ENCODE measurements at places on chromosomes 7 and 10. TPM values are rescaled to one million over a fixed set of nuclear protein-coding genes. Genes with fewer than 3 reads are reported as not detected.
A peak's percentile ranks its signal among the peaks of the same experiment; 100 is the strongest.

CPN1 gene
- total RNA-seq: not detected

- no peak overlapping the region for H3K27ac ChIP-seq
- H3K4me3 ChIP-seq: no peak overlapping the region
- no peaks in the 10 kb centered on the region for H3K4me1 ChIP-seq
- DNase-seq: no peak
- no peaks in the 10 kb centered on the region for H3K27me3 ChIP-seq
Observed at GRCh38 chr7:155011086-155011485, 8.2 kb upstream of the PAXIP1 start.

- H3K27ac ChIP-seq: no peak overlapping the region
- no peak for DNase-seq
- no peak overlapping the region for H3K4me3 ChIP-seq
Observed at GRCh38 chr10:72425133-72425532, 70.4 kb upstream of the DNAJB12 start.

- H3K27me3 ChIP-seq: no peaks in the 10 kb centered on the region
- no peaks in the 10 kb centered on the region for H3K36me3 ChIP-seq
- H3K27ac ChIP-seq: peak overlapping the region; percentile 99
- H3K4me1 ChIP-seq: no peaks in the 10 kb centered on the region
- no peak for DNase-seq
Observed at GRCh38 chr7:116862951-116863670, 724 bp downstream of the CAPZA2 start.

- H3K27me3 ChIP-seq: no peaks in the 10 kb centered on the region
- no peak for DNase-seq
- no peak overlapping the region for H3K4me3 ChIP-seq
Observed at GRCh38 chr7:31307972-31308371, 32.6 kb downstream of the NEUROD6 start.

DNA sequence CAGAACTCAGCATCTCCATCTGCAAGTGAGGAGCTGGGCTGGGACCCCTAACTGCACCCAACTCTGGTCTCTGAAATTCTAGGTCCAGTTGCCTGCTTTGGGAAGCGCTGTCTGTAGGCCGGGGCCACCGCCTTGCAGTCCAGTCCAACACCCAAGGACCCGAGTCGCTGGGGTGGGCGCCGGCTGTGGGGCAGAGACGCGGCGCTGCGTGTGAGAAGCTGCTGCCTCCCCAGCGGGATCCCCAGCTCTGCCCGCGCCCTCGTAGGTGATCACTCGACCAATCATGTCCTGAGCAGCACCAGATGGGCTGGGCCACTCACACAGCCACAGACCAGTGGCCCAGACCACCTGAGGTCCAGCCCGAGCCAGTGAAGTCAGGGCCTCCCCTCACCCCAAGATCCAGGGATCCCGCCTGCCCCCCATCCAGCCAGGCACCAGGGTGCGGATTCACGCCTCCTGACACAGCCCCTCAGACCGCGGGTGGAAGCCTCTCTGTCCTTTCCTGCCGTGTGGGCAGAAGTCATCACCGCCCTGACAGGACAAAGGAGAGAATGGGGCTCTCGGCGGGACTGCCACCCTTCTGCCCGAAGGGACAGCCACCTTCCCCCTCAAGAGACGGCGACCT, 67.4 kb upstream of the ADGRA1 start:
- H3K4me1 ChIP-seq: no peaks in the 10 kb centered on the region
- H3K36me3 ChIP-seq: no peaks in the 10 kb centered on the region
- H3K4me3 ChIP-seq: no peak overlapping the region
- no peak for DNase-seq
- H3K27me3 ChIP-seq: no peaks in the 10 kb centered on the region
- H3K27ac ChIP-seq: no peak overlapping the region

DNA sequence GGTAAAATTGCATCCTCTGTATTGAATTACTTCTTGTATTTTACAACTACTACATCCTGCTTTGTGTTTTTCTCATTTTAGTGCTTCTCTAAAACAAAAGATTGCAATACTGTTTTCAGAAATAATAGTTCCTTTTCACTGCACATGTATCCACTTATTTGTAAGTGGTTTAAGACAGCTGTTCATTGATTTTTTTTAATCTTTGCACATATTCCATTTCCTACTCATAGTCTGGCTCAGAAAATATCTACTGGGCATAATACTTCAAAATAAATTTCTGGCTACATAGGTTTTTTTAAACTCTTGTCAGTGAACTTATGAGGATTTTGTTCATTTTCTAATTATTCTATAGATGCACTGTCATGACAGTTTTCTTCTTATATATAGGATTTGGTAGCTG, 54.8 kb downstream of the SND1 start:
- H3K27ac ChIP-seq: no peak overlapping the region
- H3K4me3 ChIP-seq: no peak overlapping the region
- H3K36me3 ChIP-seq: no peaks in the 10 kb centered on the region
- DNase-seq: no peak
- H3K27me3 ChIP-seq: no peaks in the 10 kb centered on the region

CDK5 gene
- 5.2 TPM for total RNA-seq

CCL24 gene
- total RNA-seq: not detected

- H3K27ac ChIP-seq: no peak overlapping the region
- no peaks in the 10 kb centered on the region for H3K27me3 ChIP-seq
- DNase-seq: no peak
- H3K36me3 ChIP-seq: no peaks in the 10 kb centered on the region
- no peaks in the 10 kb centered on the region for H3K4me1 ChIP-seq
Observed at GRCh38 chr7:36792421-36792820, 68.1 kb upstream of the AOAH start.

SLC39A12 gene
- 0.16 TPM for total RNA-seq

DNA sequence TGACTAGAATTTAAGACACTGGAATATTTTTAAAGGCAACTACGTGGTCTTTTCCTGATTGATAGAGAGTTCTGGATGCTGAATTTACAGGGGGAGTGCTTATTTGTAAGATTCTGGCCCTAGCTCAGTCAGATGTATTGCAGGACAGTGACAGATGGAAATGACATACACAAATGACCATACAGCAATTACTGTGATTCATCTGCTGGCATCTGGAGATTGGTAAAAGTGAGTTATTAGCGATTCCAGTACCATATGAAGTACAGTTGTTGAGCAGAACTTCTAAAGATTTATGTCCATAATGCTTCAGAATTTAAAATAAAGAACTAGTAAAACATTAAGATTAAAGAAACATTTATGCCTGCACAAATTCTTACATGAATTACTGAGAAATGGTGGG, 243.2 kb downstream of the CRPPA start:
- DNase-seq: no peak
- no peaks in the 10 kb centered on the region for H3K4me1 ChIP-seq
- H3K4me3 ChIP-seq: no peak overlapping the region

EIF3B gene
- 111 TPM for total RNA-seq

NODAL gene
- not detected for total RNA-seq

- DNase-seq: peak; percentile 79
- H3K27me3 ChIP-seq: no peaks in the 10 kb centered on the region
- H3K36me3 ChIP-seq: peaks cover 7% of the 10 kb centered on the region
- peaks cover 5% of the 10 kb centered on the region for H3K4me1 ChIP-seq
Observed at GRCh38 chr7:100582041-100582579, 3.8 kb downstream of the LRCH4 start.

- H3K36me3 ChIP-seq: no peaks in the 10 kb centered on the region
- no peak for DNase-seq
- H3K27me3 ChIP-seq: no peaks in the 10 kb centered on the region
- H3K4me1 ChIP-seq: no peaks in the 10 kb centered on the region
- no peak overlapping the region for H3K27ac ChIP-seq
- no peak overlapping the region for H3K4me3 ChIP-seq
Observed at GRCh38 chr7:4159761-4160554, 522.1 kb upstream of the FOXK1 start.

DNA sequence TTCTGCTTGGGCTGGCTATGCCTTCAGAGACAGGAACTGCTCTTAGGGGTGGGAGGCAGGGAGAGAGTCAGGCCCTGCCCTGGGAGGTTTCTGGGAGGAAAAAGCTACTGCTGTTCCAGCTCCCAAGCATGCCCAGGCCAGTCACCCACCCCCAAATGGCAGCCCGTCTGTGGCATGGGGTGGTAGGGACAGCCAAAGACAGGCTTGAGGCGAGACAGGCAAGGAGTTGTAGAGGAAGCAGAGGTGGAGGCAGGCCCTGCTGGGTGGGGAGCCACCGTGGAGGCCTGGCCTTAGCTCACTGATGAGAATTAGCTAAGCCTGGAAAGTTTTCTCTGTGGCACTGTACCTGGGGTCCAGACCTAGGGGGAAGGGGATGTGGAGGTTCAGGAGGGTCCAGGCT, 6.6 kb upstream of the SAMD8 start:
- no peaks in the 10 kb centered on the region for H3K4me1 ChIP-seq
- peak overlapping the region; percentile 9 for H3K27ac ChIP-seq
- H3K4me3 ChIP-seq: no peak overlapping the region
- no peaks in the 10 kb centered on the region for H3K27me3 ChIP-seq
- no peak for DNase-seq
- H3K36me3 ChIP-seq: no peaks in the 10 kb centered on the region

GRCh38 chr7:131161103-131161502, 166.6 kb upstream of the MKLN1 start:
- no peak for DNase-seq
- H3K4me1 ChIP-seq: no peaks in the 10 kb centered on the region
- H3K4me3 ChIP-seq: no peak overlapping the region
- H3K27me3 ChIP-seq: no peaks in the 10 kb centered on the region
- H3K27ac ChIP-seq: no peak overlapping the region
- no peaks in the 10 kb centered on the region for H3K36me3 ChIP-seq

DNA sequence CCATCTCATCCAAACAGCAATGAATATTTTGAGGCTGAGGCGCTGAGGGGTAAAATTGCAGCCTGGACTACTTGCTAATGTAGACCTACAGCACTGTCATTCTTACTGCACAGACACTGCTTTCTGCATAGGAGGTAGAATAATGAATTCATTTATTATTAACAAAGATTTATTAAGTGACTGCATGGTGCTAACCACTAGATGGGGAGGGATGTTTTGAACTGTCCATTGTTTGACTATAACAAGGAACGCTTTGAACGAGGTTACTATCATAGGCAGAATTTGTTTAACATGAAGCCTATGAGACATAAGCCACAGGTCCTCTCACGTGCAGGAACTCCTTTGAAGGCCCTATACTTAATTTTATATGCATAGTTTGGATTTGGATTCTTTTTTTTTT, 143.8 kb downstream of the CFTR start:
- no peaks in the 10 kb centered on the region for H3K27me3 ChIP-seq
- no peaks in the 10 kb centered on the region for H3K36me3 ChIP-seq
- H3K4me1 ChIP-seq: no peaks in the 10 kb centered on the region
- DNase-seq: no peak

DNA sequence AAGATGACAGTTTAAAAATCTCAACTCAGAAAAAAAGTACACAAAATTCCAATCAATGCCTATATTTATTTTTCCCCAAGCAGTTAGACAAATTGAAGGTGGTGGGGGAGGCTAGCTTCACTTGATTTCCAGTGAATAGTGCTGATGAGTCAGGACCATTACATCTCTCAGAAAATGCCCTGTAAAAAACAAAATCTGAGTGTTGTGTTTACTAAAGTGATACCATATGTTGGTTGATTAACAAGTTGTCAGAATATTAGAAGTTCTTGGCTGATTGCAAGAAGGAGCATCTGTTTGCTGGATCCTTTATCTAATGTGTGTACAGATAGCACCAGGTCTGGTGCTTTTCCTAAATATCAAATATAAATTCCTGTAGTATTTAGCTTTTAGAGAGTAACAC, 31.3 kb upstream of the KIAA1217 start:
- H3K4me1 ChIP-seq: no peaks in the 10 kb centered on the region
- DNase-seq: no peak
- no peaks in the 10 kb centered on the region for H3K36me3 ChIP-seq
- no peaks in the 10 kb centered on the region for H3K27me3 ChIP-seq
- no peak overlapping the region for H3K4me3 ChIP-seq

DNA sequence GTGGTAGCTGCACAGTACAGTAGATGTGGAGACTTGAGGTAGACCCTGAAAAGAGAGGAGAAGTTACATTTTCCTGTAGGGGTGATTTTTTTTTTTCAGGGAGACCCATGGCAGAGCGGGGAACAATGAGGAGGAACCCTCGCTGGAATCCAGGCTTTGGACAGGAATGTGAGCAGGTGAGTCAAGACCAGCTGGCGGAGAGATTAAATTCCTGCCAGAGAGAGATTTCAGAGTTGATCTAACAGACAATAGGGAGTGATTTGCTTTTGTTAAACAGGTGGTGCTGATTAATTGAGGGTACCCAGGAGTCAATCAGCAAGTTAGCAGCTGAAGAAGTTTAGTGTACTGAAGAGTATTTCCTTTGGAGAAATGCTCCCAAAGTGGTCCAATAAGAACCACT, 41.6 kb upstream of the MINDY3 start:
- no peak for DNase-seq
- H3K4me1 ChIP-seq: no peaks in the 10 kb centered on the region
- no peak overlapping the region for H3K4me3 ChIP-seq
- peaks cover 21% of the 10 kb centered on the region for H3K27me3 ChIP-seq

DNA sequence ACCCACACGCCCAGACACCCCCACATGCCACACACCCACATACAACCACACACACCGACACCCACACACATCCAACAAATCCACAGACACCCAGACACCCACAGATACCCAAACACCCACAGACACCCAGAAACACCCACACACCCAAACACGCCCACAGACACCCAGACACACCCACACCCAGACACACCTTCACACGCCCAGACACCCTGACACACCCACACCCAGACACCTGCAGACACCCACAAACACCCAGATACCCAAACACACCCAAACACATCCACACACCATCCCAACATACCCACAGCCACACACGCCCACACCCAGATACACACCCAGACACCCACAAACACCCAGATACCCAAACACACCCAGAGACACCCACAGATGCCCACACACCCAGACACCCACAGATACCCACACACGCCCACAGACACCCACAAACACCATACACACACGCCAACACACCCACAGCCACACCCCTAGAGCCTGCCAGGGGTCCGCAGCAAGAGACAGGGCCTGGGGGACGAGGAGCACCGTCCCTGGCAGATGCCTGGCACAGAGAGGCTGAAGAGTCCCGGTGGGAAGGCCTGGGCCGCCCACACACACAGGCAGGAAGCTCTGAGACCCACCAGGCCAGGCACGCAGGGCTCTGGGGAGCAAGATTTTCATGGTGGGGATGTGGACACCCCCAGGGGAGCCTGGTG, 28.5 kb downstream of the CYP2W1 start:
- no peaks in the 10 kb centered on the region for H3K36me3 ChIP-seq
- no peaks in the 10 kb centered on the region for H3K27me3 ChIP-seq
- H3K27ac ChIP-seq: peak overlapping the region; percentile 19
- no peaks in the 10 kb centered on the region for H3K4me1 ChIP-seq
- no peak for DNase-seq

CALML5 gene
- total RNA-seq: 31.0 TPM

DNA sequence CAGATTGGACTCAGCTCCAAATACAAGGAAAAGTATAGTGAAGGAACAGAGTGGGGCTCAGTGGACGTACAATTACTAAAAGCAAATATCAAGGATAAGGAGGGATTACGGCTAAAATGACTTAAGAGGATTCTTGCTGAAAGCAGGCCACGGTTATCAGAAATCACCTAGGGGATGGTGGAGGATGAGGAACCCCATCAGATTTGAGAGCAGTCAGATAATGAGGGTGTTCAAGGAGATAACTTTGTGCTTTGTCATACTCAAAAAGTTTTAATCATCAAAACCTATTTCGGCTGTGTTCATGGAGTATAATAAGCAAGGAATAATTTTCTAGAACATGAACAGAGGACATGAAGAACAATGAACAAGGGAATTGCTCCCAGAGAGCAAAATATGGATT, 275.8 kb downstream of the SEMA3D start:
- no peaks in the 10 kb centered on the region for H3K36me3 ChIP-seq
- no peak for DNase-seq
- H3K27ac ChIP-seq: no peak overlapping the region
- H3K4me1 ChIP-seq: no peaks in the 10 kb centered on the region
- no peak overlapping the region for H3K4me3 ChIP-seq

CUZD1 gene
- 0.98 TPM for total RNA-seq

GRCh38 chr7:35505066-35505465, 189.9 kb downstream of the HERPUD2 start:
- no peaks in the 10 kb centered on the region for H3K4me1 ChIP-seq
- no peaks in the 10 kb centered on the region for H3K36me3 ChIP-seq
- H3K27me3 ChIP-seq: no peaks in the 10 kb centered on the region

ZNF679 gene
- total RNA-seq: not detected

All from breast epithelium (tissue), 4 donors.